ENCODE measurements at places on chromosomes 4 and X.
A peak's percentile ranks its signal among the peaks of the same experiment; 100 is the strongest.

DNA sequence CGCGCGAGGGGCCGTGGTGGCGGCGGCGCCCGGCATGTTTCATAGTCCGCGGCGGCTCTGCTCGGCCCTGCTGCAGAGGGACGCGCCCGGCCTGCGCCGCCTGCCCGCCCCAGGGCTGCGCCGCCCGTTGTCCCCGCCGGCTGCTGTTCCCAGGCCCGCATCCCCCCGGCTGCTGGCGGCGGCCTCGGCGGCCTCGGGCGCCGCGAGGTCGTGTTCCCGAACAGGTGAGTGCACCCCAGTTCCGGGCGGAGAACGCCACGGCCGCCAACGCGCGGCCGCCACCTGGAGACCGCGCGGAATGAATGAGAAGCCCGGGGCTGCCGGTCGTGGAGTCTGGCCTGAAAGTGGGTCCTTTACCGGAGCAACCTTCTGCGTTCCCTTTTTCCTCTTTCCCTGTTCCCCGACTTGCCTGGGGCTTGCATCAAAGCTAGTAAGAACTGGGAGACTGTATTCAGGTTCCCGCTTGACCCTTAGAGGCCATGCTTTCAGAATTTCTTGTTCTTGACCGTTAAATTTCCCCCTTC is 429 bp downstream of the NOCT start:
- DNase-seq: no peak

GRCh38 chr4:143402776-143403552 is 66.3 kb downstream of the GAB1 start:
- no peak for DNase-seq

DNA sequence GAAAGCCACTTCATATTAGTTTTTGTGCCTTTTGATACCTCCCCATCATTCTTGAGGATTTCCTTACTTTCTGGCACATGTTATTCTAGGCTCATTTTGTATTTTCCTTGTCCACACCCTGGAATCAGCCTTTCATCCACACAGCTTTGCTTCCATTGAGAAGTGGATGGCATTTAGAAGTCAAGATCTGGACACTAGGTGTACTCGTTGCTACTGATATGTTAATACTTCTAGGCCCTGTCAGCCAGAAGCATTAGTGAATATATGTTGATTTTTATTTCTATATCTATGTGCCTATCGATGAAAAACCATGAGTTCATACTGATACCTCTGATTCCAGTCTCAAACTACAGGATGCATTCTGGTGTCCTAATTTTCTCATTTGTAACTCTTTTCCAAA is 73.2 kb downstream of the ARHGAP24 start:
- no peak for DNase-seq

GRCh38 chr4:24805566-24805965 is 10.2 kb downstream of the SOD3 start:
- no peak for DNase-seq

GRCh38 chrX:133745349-133745748 is 240.0 kb downstream of the GPC3 start:
- no peak for DNase-seq

GRCh38 chr4:138941037-138941436 is 74.5 kb upstream of the NOCT start:
- no peak for DNase-seq

GRCh38 chrX:13876652-13877051 is 59.8 kb upstream of the GPM6B start:
- no peak for DNase-seq

DNA sequence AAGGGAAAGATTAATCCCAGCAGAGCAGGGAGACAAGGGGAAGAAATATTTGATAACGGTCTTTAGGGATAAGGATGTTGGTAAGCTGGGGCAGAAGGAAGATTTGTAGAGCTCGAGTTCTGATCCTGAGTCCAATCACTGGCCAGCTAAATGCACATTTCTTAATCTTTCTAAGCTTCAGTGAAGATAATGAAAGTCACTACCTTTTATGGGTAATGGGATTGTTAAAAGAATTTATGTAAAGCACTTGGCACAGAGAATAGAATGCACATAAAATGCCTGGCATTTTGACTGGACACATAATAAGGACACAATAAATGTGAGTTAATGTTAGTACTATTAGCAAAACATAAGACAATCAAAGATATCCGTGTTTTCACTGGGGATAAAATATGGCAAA is 43.3 kb downstream of the NCAPG start:
- no peak for DNase-seq

- no peak for DNase-seq
These were observed 79.8 kb downstream of the NYX start for GRCh38 chrX:41526925-41527324.

GRCh38 chr4:153314915-153315314 is 29.6 kb upstream of the MND1 start:
- DNase-seq: no peak

- no peak for DNase-seq
These were observed 94.3 kb upstream of the DCLK2 start for GRCh38 chr4:149983931-149984330.

GRCh38 chr4:41146716-41147506 is 67.4 kb downstream of the APBB2 start:
- no peak for DNase-seq

DNA sequence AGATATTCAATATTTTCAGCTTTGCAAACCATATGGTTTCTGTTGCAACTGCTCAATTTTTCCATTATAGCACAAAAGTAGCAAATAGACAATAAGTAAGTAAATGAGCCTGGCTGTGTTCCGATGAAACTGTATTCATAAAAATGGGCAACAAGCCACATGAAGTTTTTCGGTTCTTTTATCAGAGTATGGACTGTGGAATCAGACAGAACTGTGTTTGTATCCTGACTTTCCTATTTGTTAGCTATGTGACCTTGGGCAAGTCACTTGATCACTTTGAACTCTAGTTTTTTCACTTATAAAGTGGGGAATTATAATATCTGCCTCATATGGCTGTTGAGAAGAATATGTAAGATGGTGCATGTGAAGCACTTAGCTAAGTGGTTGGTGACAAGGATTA is 23.4 kb upstream of the ADGRA3 start:
- DNase-seq: no peak

- DNase-seq: no peak
These were observed 50.3 kb downstream of the FGFRL1 start for GRCh38 chr4:1061760-1062159.

- DNase-seq: no peak
These were observed 23.3 kb downstream of the HOPX start for GRCh38 chr4:56657818-56658217.

GRCh38 chrX:119236623-119237561 is 807 bp downstream of the PGRMC1 start:
- DNase-seq: peak; percentile 32

- DNase-seq: peak; percentile 45
These were observed 1.5 kb downstream of the PLS3 start for GRCh38 chrX:115562480-115562847.

GRCh38 chr4:156294577-156294976 is 340.9 kb upstream of the CTSO start:
- DNase-seq: peak; percentile 31

- no peak for DNase-seq
These were observed 85.4 kb downstream of the TIGD2 start for GRCh38 chr4:89196745-89197144.

- DNase-seq: no peak
These were observed 946.6 kb downstream of the STIM2 start for GRCh38 chr4:27807207-27807606.

DNA sequence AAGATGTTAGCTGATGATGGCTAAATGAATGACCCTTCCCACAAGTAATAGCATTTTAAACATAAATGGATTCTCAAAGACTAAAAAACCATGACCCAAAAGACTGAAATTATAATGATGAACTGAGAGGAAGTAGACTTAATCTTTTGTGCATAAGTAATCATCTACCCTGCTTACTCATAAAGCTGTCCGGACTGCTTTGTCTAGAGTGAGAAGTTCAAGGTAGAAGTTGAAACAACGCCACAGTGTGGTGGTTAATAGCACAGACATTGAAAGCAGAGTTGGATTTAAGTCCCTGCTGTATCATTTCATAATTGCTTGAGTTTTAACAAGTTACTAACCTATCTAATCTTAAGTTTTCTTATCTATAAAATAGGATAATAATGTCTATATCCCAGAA is 346.6 kb downstream of the CENPC start:
- DNase-seq: peak; percentile 42

DNA sequence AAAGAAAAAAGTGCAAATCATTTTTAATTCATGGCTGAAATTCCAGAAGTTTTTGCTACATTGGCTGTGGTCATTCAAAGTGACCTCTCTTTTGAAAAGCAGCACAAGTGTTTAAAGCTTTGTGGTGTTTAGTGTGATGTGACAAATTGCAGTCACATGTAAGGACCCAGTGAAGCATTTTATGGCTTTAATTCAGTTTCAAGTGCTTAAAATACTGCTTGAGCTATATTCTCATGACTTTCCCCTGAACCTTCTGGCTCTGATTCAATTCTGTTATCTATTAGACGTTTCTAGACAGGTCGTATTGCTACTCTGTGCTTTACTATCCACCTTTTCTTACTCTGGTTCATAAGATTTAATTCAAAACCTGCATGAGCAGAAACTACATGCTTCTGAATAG is 105.8 kb downstream of the FAT4 start:
- DNase-seq: peak; percentile 12

DNA sequence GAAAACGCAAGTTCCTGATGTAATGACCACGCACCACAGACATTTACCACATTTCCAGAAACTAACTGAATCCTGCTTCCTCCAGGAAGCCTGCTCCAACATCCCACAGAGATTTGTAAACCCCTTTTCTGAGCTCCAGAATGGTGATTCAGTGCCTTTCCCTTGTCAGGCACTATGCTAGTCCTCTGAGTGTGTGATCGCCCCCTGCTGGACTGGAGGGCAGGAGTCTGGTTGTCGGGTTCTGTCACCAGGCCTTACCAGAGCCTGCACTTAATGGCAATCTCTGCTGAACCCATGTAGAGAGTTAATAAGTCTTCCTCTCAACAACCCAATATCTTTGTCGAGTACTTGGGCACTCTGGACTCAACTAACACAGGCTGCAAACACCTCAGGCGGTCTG is 14.5 kb upstream of the KDM5C start:
- peak; percentile 62 for DNase-seq

GRCh38 chr4:41268721-41269517 is 12.2 kb downstream of the UCHL1 start:
- DNase-seq: no peak

DNA sequence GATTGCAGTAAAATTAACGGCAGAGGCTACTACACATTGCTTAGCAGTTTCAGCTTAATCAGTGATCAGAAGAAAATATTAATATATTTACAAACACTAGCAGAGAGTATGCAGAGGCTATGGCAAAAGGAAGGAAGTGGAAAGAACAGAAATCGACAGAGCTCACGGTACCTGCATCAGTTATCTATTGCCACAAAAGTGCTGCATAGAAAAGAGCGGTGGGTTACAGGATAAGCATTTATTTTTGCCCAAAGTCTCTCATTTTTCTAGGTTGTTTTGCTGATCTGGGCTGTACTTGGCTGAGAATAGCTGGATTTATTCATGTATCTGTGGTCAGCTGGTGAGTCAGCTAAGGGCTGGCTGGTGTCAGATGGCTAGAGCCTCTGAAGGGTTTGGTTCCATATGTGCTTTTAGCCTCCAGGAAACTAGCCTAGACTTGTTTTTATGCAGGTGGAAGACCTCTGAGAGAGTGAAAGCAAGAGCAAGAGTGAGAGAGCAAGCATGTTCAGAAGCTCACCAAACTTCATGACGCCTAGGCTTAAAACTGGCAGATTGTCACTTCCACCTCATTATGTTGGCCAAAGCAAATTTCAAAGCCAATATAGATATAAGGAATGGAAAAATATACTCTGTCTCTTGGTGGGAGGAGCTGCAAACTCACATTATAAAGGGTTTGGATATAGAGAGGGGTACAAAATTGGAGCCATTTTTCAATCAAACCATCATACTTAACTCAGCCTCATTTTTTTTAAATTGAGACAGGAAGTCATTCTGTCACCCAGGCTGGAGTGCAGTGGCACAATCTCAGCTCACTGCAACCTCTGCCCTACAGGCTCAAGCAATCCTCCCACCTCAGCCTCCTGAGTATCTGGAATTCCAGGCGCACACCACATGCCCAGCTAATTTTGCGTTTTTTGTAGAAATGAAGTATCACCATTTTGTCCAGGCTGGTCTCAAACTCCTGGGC is 153.2 kb upstream of the RPL34 start:
- no peak for DNase-seq

DNA sequence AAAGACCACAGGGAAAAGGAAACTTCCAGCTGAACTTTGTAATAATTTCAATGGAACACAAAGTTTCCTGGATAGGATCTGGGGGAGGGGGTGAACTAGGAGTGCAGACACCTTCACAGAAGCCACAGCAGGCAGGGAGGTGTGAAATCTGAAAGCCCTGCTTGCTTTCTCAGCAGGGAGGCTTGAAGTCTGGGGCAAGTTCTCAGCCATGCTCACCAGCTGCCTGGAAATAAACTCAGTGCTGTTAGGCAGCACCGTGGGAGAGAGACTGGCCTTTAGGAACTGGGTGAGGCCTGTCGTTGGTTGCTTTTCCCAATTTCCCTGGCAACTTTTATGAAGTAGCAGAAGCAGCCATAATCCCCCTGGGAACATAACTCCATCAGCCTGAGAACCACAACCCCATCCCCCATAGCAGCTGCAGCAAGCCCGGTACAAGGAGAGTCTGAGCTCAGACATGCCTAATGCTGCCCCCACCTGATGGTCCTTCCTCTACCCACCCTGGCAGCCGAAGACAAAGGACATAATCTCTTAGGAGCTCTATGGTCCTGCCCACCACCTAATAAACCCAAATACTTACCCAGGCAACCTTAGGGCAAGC is 39.2 kb upstream of the NMU start:
- no peak for DNase-seq

- DNase-seq: no peak
These were observed 352 bp upstream of the MAP3K15 start for GRCh38 chrX:19515615-19516105.

DNA sequence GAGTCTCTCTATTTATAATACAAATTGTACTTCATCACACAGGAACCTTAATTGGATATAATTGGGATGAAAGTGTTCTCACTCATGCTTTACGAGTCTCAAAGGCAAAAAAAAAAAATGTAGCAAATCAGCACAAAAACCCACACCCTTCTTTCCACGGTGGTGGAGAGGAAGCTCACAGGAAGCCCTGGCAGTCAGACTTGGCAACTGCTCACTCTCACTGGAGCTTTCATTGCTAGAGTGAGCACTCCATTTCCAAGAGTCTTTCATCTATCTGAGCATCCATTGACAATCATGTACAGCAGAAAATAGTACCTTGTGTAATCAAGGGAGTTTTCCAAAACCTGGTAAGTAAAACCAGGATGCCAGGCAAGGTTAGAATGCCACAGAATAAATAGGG is 2159.4 kb upstream of the AGA start:
- no peak for DNase-seq

- DNase-seq: peak; percentile 30
These were observed 45.5 kb upstream of the FAM241A start for GRCh38 chr4:112099701-112100297.

- DNase-seq: no peak
These were observed 6.3 kb downstream of the AREG start for GRCh38 chr4:74451214-74451661.

DNA sequence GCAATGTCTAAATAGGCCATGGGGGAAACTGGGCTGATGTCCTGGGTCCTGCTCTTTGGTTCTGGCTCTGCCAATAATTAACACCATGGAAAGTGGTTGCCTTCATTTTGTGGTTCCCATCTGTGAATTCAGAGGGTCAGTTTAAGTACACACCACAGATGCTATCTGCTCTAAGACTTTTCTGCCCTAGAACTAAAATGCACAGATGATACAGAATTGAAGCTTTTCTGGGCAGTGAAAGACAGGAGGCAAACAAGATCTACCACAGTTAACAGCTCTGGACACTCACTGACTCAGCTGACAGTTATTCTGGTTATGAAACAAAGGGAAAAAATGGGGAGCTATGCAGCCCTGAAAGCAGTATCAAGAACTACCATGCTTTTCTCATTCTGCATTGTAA is 37.3 kb downstream of the APBB2 start:
- no peak for DNase-seq
